ENCODE measurements at places on chromosomes 2 and 18.

DNA sequence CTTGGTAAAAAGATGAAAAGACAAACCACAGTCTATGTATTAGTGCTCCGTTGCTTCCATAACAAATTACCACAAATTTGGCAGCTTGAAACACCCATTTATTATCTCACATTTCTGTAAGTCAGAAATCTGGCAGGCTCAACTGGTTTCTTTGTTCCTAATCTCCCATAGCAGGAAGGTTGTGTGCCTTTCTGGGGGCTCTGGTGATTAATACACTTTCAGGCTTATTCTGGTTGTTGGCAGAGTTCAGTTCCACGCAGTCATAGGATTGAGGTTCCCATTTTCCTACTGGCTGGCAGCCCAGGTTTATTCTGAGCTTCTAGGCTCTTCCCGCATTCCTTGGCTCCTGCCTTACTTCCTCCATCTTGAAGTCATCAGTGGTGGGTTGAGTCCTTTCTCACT, 189.3 kb downstream of the ANAPC1 start:
- DNase-seq = no peak

DNA sequence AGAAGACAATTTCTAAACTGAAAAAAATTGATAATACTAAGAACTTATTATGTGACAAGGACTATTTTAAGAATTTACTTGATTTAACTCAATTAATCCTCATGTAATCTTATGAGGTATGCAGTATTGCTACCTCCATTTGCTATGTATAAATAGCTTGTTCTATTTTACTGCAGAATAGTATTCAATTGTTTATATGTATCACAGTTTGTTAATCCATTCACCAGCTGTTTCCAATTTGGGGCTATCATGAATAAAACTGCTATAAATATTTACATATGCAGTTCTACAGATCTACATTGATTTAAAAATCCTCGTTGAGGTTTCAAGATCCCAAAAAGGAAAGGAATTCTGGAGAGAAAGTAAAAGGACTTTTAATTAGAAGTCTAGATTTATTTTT, 54.8 kb upstream of the DOCK10 start:
- no peak for DNase-seq

- DNase-seq = no peak
These were observed 226.1 kb downstream of the ANKRD30B start for GRCh38 chr18:14974088-14974487.

DNA sequence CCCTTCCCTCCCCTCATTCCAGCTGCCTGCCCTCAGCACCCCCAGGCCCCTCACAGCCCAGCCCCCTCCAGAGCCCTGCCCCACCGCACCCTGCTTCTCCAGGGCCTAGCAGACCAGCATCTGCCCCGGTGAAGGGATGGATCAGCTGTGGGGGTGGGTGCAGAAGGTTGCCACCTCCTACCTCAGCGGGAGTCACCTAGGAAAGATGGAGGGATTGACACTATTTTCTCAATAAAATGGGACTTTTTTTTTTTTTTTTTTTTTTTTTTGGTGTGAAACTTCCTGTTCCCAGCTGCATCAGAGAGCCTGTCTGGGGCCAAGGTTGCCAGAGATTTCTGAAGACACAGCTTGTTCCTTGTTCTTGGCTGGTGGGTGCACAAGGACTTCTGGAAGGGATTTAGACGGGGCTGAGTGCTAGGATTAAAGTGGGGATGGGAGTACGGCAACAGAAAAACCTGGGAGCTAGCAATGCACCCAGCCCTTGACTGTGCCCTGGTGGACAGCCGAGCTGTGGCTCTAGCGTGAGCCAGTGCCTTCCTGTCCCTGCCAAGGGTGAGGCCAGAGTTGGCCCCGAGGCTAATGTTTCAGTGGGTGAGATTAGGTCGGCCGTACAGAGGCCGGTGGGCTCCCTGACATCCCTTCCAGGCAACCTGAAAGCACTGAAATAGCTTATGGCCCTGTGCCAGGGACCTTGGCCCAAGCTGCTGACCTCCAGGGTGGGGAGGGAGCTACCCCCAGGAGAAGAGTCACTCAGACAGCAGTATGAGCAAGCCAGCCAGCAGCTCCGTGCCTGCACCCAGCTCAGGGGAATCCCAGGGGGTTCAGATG, 4.6 kb downstream of the B3GNT7 start:
- DNase-seq = peak; percentile 33

DNA sequence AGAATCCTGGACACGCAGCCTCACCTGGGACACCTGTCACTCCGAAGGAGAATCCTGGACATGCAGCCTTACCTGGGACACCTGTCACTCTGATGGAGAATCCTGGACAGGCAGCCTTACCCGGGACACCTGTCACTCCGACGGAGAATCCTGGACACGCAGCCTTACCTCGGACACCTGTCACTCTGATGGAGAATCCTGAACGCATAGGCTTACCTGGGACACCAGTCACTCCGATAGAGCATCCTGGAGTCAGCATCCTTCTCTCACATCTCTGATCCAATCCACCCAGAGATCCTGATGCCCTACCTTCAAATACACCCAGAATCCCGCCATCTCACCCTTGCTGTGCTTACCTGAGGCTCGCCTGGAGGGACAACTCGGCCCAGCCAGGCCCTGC, 154.9 kb downstream of the NDUFA10 start:
- no peak for DNase-seq

GRCh38 chr2:208320686-208321085, 54.6 kb downstream of the PIKFYVE start:
- no peak for DNase-seq

DNA sequence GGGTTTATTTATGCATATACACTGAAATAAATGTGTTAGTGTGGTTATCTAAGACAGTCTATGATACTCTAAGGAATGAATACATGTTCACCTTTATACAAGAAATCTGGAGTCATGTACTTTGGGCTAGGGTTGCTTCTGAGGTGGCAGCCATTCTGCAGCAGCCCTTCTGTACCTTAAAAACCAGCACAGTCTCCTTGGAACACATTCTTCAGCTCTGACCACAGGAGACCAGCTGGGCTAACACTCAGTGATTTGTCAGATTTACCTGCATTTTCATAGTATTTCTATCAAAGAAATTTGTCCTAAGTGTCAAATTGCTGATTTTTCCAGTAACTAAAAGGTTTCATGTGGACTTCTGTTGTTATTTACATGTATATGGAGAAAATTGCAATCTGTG, 167.7 kb downstream of the CAMKMT start:
- no peak for DNase-seq

DNA sequence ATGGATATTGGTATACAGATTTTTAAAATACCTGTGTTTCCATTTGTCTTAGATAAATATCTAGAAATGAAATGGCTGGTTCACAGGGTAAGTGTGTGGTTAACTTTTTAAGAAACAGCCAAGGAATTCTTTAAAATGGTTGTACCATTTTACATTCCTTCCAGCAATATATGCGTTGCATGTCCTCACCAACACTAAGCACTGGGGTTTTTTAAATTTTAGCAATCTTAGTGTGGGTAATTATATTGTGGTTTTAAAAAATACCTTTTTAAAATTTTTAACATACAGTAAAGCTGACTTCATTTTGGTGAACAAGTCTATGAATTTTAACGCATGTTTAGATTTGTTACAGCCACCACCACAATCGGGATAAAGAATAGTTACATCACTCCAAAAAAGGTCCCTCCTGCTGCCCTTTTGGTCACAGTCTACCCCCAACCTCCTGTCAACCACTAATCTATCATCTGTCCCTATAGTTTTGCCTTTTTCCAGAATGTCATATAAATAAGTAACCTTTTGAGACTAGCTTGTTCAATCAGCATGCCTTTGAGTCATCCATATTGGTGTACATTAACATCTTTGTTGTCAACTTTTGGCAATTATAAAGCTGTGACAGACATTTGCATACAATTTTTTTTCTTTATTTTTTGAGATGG, 128.1 kb upstream of the MSTN start:
- DNase-seq = no peak

GRCh38 chr2:42973726-42974125, 181.3 kb upstream of the HAAO start:
- no peak for DNase-seq

DNA sequence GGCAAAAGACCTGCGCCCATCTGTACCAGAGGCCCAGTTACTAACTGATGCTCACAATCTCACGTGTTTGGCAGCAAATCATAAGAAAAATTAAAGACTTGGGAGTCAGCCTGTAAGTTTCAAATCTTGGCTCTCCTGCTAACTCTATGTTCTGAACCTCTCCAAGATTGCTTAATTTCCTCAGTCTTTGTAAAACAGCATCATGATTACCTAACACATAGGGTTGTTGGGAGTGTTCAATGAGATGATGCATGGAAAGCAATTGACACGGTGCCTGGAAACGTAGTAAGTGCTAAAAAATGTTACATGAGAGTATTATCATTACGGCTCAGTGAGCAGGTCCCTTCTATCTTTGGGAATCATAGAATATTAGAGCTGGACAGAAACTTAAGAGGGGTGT, 497.6 kb upstream of the TCF4 start:
- no peak for DNase-seq

DNA sequence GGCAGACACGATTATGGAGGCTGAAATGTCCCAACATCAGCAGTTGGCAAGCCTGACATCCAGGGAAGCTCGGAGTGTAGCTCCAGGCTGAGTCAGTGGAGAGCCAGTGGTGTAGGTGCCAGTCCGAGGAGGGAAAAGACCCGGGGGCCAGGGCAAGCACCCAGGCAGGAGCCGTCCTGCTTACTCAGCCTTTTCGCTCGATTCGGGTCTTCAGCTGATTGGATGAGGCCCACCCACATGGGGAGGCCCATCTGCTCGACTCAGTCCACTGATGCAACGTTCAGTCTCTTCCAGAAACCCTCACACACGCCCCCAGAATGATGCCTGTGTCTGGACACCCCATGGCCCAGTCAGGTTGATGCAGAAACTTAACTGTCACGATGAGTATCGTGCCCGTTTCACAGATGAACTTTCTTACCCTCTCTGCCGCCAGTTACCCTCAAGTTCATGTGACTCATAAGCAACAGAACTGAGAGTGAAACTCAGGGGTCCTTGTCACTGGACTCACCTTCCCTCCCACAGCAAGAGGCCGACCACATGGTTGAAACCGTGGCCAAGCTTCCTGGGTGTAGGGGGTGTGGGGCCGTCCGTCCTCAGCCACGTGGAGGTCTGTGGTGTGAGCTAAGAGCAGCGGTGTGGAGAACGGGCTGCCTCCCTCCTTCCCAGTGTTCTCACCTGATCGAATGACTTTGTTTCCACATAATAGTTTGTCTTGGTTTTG, 197.4 kb upstream of the HDAC4 start:
- no peak for DNase-seq

- no peak for DNase-seq
These were observed 33.5 kb downstream of the INPP4A start for GRCh38 chr2:98478088-98478551.

DNA sequence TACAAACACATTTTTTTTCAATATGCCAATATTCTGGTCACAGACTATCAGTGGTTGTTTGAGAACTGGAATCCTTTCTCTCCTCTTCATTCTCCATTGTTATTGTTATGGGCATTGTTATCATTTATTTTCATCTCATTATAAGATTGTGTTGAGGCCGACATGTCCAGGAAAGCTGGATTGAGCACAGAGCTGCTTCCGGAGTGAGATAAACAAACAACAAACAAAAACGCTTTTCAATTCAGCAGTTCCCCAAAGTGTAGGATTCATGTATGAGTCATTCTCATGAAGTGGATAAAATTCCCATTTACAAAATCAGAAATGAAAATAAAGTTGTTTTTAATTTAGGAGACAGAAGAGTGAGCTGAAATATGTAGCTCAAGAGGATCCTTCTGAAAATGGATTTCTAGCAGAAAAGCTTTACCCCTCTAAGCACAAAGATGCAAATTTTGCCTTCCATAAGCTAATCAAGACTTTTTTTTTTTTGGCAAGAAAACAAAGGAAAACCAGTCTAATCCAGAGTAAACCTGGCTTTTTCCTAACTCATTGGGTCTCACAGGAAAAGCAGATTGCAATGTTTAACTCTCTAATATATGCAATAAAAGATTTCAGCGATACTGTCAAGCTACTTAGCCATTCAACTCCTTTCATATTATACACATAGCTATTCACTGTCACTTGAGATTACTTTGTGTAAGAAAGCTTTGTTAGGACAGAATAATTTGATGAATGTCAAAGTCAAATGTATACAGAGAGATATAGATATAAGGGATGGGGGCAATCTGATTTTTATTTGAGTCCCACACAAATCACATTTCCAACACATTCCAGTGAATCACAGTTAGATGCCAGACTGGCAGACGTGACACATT, 1441.7 kb upstream of the CELF4 start:
- DNase-seq = no peak

DNA sequence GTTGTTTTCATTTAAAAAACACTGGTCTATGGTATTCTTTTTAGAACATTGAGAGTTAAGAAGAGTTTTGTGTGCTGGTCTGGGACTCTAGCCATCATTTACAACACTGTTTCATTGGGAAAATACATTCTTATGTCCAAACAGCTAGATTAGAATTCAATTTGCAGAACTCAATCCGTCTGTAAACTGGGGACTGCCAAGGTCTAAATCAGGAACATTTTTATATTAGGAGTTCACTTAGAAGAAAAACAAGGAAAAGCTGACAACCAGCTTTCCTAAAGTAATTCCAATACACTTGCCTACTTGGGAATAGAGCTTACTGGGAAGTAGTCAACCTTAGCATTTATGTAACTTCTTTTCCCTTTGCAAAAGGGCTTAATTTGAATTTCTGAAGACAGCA, 91.5 kb upstream of the RNF152 start:
- no peak for DNase-seq

DNA sequence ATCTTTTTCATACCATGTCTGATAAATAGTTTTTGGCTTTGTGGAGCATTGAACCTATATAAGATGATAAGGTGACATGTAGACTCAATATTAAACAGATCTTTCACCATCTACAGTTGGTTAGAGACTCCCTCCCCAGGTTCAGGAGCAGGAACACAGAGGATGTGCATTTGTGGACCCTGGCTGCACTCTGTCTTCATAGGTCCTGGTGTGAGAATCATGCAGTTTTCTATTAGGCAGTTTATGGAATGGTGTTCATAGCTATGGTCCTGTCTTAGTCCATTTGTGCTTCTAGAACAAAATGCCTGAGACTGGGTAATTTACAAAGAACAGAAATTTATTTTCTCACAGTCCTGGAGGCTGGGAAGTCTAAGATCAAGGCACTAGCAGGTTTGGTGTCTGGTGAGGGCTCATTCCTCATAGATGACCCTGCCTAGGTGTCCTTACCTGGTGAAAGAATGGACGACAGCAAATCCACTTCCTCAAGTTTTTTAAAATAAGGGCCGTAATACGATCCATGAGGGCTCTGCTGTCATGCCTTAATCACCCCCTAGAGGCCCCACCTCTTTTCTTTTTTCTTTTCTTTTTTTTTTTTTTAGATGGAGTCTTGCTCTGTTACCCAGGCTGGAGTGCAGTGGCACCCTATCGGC, 35.3 kb upstream of the FAM98A start:
- no peak for DNase-seq

GRCh38 chr2:165843351-165843750, 49.3 kb upstream of the GALNT3 start:
- DNase-seq = no peak

DNA sequence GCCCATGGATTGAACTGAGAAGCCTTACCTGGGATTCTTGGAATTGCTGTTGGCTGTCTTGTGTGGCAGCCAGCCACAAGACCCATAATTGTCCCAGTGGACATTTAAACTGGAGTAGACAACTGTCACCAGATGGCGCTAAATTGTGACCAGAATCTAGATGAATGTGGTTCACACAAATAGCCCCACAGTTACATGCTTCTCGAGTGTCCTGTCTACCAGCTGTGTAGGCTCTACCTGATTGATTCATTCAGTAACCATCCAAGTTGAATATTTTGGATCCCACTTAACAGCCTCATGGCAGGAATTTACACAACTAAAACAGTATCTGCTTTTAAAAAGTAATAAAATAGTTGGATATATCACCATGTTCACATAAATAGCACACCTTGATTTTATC, 73.2 kb downstream of the MAP4K4 start:
- DNase-seq = peak; percentile 67

- DNase-seq = no peak
These were observed 8.1 kb upstream of the RPIA start for GRCh38 chr2:88683160-88684021.

Measured in SK-MEL-5 (cell line).